ENCODE measurements at places on chromosomes 7 and 10.
A peak's percentile ranks its signal among the peaks of the same experiment; 100 is the strongest.

DNA sequence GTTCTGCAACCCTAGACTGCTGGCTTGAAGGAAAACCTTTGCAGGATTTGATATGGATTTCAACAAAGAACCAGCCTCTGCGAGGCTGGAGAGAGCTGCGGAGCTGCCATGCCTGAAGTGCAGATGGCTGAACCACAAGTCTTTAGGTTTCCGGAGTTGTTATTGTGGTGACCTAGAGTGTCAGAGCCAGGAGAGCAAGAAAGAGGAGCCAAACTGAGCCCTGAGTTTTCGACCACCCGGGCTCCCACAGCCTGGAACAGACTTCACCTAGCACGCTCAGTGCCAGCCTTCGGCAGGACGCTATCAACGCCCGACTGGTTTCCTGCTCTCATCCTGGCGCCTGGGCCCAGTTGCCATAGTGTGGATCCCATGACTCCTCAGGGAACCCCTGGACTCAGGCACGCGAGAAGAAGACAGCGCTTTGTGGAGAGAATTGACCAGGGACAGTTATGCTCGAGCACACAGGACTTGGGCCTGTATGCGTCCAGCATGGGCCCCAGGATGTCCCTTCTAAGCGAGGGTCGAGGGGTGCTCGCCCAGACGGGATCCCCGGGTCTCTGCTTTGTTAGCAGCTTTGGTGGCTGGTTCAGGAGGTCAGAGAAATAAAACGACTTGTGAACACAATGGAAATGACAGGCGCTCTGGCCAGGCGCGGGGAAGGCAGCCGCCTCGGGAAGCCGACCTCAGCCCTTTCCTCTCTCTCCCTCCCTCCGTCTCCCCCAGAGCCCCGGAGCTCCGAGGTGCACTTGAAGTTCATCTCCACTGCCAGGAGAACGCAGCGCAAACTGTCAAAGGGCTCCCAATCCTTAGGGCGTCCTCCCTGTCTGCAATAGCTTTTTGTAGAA, 1.8 kb upstream of the GAD2 start:
- no peak for DNase-seq

GRCh38 chr10:14299556-14299955, 31.2 kb downstream of the FRMD4A start:
- no peak for DNase-seq

DNA sequence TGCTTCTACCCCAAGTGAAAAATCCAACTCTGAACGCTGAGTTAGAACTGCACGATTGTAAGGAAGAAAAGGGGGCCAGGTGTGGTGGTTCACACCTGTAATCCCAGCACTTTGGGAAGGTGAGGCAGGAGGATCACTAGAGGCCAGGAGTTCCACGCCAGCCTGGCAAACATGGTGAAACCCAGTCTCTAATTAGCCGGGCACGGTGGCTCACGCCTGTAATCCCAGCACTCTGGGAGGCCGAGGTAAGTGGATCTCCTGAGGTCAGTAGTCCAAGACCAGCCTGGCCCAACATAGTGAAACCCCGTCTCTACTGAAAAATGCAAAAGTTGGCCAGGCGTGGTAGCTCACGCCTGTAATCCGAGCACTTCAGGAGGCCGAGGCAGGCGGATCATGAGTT, 9.0 kb downstream of the GUSB start:
- no peak for DNase-seq

- no peak for DNase-seq
Measured at GRCh38 chr10:129960481-129961156, 3.5 kb downstream of the EBF3 start.

GRCh38 chr7:1966631-1967200, 266.0 kb downstream of the MAD1L1 start:
- DNase-seq = no peak

GRCh38 chr7:41832941-41833340, 130.1 kb upstream of the INHBA start:
- DNase-seq = no peak

DNA sequence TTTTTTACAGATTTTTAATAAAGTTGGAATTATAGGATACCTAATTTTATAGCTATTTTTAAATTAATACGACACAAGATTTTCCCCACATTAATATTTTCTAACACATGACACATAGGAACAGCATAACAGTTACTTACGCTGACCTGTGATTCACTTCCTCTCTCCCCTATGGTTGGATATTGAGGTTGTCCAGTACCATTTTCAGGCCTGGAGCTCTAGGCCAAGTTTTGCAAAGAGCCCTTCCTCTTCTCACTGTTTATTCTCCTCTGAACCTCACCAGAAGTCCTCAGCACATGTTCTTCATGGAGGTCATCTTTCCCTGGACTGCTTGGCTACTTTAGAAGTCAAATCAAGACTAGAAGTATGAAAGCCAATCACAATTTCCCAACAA, 28.2 kb downstream of the LYZL1 start:
- DNase-seq = no peak

DNA sequence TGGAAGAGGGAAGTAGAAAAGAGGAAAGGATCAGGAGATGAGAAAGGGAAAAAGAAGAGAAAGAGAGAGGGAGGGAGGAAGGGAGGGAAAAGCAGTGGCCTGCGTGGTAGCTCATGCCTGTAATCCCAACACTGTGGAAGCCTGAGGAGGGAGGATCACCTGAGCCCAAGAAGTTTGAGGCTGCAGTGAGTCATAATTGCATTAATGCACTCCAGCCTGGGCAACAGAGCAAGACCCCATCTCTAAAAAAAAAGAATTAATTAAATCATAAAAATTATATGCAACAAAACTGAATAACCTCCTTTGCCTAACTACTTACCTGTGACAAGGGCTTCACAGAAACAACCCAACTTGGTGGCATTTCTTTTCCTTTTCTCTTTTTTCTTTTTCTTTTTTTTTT, 107.9 kb upstream of the SFMBT2 start:
- DNase-seq = no peak

DNA sequence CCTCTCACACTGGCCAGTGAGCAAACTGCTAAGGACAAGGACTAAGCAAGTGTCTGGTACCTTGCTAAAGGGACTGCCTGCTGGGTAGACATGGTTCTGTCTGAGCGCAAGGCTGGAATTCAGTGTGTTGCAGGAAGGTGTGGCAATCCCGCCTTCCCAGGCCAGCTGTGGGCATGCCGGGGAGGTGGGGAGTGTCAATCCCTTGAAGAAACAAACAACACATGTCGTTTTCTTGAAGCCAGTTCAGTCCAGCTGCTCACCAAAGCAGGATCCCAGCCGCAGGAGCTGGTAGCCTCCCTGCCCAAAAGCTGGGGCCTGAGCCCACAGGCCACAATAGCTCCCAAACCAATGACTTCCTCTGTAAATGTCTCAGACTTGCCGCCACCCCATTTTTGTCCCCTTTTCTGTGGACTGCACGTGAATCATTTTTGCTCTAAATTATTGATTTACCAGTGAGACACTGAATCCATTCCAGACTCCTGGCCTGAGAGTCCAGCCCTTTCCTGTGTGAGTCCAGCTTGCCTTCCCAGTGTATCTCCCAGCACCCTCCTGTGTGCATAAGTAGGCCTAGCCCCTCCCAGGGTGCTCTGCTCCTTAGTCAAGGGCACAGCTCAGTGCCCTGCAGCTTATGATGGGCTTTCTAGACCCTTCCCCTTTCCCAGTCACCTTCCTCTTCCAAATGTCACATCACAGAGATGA, 166.8 kb downstream of the RGS10 start:
- DNase-seq = peak; percentile 47

DNA sequence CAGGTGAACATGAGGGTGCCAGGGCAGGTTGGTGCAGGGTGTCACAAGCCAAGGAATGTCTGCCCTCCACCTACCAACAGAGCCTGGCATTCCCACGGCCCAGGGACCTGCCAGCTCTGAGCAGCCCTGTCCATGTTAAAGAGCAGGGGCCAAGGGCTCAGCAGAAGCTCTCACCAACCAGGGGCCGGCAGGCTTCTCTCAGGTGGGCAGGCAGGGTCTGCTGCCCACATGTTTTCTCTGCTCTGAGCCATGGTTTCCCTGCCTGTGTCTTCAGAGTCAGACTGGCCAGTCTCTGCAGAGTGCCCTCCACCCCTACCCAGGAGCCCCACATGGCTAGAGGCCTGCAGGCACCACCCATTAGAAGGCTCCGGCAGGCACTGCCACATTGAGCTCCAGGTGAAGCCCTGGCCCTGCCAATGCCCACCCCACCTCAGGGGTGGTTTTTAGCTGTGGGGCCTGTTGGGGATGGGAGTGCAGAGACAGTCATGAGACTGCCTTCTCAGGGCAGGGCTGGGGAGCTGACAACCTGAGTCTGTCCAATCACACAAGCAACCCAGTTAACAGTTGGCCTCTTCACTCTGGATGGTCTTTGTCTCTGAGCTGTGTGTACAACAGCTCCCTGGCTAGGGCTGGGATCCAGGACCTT, 135.9 kb downstream of the ARHGAP22 start:
- no peak for DNase-seq

- no peak for DNase-seq
Measured at GRCh38 chr10:61166065-61166464, 222.1 kb upstream of the RHOBTB1 start.

DNA sequence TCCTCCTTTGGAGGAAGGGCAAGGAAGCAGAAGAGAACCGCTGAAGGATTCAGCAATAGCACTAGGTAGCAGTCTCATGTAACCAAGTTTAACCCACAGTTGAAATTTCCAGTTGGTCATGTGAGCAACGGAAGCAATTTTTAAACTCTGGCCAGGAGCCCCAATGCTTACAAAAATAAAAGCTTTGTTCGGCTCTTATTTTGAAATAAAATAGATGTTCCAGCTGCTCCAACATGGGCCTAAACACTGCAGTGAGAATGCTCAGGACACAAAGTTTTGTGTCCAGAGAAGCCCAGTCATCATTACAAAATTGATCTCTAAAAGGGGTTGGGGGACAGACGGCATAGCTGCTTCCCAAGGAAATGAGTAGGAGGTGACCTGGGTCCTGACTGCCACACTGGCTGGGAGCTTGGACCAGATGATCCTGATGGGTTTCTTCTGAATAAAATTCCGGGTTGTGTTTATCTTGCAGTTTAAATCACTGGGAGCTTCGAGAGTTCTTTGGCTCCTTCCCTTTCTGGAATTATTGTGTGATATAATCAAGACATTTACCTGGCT, 452 bp upstream of the TMEM140 start:
- no peak for DNase-seq

- no peak for DNase-seq
Measured at GRCh38 chr7:45712872-45713668, 138.9 kb downstream of the ADCY1 start.

DNA sequence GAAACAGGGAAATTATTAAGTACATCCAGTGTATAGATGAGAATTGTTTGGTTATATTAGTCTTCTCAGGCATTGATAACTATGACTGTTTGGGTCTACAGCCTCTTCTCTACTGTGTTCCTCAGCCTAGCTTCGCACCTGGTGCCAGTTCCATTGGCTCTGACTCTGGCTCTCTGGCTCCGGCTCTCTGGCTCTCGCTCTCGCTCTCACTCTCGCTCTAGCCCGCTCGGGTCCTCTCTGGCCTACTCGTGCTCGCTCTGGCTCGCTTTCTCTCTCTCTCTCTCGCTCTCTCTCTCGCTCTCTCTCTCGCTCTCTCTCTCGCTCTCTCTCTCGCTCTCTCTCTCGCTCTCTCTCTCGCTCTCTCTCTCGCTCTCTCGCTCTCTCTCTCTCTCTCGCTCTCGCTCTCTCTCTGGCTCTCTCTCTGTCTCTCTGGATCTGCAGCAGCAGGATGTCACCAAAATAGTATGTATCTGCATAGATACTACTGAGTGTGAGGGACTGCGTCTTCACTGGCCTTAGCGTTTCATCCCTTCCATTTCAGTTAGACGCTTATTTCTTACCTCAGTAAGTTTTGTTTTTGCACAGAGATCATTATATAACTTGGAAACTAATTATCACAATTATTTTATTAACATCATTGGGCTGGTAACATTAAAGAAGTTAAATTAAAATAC, 6.5 kb upstream of the SSBP1 start:
- no peak for DNase-seq

GRCh38 chr10:110414548-110415309, 83.0 kb upstream of the DUSP5 start:
- DNase-seq = no peak

GRCh38 chr10:112481602-112482001, 34.6 kb downstream of the VTI1A start:
- no peak for DNase-seq

DNA sequence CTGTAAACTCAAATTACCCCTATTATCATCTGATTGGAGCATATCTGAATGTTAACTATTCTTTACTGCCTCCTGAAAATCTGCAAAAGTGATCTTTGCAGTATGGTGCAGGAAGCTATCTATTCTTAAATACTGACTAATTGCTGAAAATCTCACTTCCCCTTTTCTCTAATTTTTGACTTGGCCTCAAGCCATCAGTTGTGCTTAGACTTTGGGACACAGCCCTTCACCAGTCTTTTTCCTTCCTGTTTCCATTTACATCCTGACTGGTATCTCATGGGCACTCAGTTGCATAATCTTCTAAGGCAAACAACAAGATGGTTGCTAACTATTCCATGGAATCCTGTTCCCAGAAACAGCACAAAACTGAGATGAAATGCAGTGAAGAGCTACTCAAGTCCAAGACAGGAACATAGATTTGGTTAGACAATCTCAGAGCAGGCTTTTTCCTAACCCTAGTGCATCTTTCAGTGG, 228.5 kb downstream of the SORCS1 start:
- no peak for DNase-seq

GRCh38 chr10:56991591-56992069, 630.6 kb upstream of the ZWINT start:
- no peak for DNase-seq

GRCh38 chr7:85829817-85830432, 643.1 kb upstream of the SEMA3D start:
- DNase-seq = no peak

DNA sequence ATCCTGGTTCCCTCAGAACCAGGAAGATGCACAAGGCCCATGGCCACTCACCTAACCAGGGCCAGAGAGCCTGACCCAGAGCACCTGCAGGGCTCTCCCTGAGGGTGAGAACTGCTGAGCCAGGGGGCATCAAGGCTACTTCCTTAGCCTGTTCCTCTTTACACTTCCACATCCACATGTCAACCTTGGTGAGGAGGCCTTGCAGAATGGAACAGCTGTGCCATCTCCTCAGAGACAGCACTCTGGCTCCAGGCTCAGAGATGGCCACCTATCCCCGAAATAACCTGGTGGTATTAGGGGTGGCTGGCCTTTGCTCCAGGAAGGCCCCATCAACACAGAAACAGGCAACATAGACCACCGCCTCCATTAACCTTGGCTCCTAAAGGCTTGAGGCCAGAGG, 473.0 kb downstream of the RPS24 start:
- no peak for DNase-seq

GRCh38 chr7:29606287-29606721, 42.7 kb downstream of the PRR15 start:
- DNase-seq = peak; percentile 30

GRCh38 chr7:29434380-29434768, 129.3 kb upstream of the PRR15 start:
- no peak for DNase-seq

Data from HFF-Myc (cell line).